ENCODE measurements at places on chromosomes 11 and 22.

DNA sequence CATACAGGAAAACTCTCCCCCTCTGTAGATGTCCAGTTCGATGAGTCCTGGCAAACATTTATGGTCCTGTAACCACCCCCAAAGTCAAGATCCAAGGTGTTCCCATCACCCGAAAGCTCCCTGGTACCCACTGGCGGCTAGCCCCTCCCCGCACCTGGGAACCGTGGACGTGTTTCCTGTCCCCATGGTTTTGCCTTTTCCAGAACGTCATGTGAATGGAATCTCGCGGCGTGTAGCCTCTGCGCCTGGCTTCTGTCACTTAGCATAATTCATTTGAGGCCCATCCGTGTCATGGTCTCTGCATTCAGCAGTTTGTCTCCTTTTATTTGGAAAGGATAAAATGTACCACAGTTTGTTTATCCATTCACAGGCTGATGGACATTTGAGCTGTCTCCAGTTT lies 106.3 kb downstream of the KCNQ1 start:
- no peak for DNase-seq

- peak; percentile 98 for DNase-seq
These were observed 13.5 kb upstream of the SORL1-AS1 start for GRCh38 chr11:121466063-121466794.

- DNase-seq, result no peak
These were observed 13.8 kb upstream of the KAT5 start for GRCh38 chr11:65698205-65698604.

GRCh38 chr11:110508786-110509185 lies 79.0 kb downstream of the FDX1 start:
- DNase-seq, result no peak

DNA sequence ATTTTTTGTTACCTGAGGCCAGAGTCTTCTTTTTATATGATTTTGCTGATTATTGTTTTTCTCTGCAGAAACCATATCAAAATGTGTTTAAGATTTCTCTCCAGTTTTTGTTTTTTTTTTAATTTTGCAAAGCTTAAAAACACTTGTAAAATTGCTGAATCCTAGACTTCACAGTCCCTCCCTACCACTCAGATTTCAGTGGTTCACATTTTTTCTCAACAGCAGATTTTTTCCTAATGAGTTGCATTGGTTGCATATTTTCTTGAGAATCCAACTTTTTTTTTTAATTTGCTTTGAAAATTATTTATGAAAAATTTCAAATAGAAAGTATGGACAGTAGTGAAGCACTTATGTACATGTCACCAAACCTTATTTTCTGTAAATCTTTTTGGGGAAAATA lies 5.8 kb downstream of the ARL14EP start:
- DNase-seq, result no peak

- DNase-seq, result no peak
These were observed 112.9 kb downstream of the KIF18A start for GRCh38 chr11:27995083-27995482.

- DNase-seq, result no peak
These were observed 842 bp downstream of the ARFGAP2 start for GRCh38 chr11:47175746-47176327.

DNA sequence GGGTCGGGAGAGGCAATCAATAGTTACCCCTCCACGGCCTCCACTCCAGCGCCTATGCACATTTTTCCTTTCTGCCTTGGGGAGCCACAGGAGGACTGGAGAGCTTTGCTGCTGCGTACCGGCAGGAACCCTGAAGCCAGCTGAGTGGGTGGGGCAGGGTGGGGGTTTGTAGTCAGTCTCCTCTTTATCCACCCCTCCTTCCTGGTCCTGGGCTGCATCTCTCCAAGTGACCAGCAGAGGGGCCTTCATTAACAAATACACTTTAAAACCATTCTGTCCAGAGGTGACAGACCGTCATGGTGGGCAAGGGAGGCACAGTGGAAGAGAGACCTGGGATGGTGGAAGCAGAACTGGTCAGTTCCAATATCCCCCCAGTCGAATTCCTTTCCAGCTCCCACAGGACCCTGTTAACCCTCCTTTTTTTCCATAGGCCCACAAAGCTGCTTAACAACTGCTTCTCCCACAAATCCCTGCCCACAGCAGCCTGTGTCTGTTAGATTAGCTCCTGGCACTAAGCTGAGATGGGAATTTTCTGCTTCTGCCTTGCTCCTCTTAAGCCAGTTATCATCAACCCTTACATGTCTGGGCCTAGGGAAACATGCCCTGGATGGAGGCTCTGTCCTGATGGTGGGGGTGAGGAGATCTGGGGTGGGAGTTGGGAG lies 3.9 kb upstream of the ABCG4 start:
- peak; percentile 71 for DNase-seq

DNA sequence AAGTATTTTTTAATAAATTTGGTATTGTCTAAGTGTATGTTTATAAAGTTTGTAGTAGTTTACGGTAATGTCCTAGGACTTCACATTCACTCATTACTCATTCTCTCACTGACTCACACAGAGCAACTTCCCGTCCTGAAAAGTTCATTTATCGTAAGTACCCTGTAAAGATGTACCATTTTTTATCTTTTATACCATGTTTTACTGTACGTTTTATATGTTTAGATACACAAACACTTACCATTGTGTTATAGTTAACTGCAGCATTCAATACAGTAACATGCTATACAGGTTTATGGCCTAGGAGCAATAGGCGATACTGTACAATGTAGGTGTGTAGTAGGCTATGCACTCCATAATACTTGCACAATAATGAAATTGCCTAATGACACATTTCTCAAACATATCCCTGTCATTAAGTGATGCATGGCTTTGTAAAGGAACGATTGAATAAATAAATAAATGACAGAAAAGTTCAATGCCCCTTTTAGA lies 12.5 kb upstream of the CARD18 start:
- DNase-seq, result no peak

GRCh38 chr11:117044287-117045035 lies 53.8 kb downstream of the SIK3 start:
- DNase-seq, result no peak

DNA sequence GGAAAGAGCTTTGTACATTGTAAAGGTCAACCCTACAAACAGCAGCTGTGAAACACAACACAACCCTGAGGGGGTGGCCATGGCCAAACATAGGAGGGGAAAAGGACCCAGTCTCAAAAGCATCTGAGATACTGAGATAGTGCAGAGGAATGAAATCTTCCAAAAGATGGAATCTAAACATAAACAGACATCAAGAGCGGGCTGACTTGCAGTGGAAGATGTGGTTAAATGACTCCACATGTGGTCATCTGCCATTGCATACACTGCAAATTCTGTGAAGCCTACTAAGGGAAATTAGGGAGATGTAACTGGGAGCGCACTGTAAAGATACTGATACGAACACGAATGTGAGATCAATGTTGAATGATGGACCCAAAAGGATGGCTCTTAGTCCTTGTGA lies 22.0 kb downstream of the BDNF start:
- DNase-seq, result no peak

DNA sequence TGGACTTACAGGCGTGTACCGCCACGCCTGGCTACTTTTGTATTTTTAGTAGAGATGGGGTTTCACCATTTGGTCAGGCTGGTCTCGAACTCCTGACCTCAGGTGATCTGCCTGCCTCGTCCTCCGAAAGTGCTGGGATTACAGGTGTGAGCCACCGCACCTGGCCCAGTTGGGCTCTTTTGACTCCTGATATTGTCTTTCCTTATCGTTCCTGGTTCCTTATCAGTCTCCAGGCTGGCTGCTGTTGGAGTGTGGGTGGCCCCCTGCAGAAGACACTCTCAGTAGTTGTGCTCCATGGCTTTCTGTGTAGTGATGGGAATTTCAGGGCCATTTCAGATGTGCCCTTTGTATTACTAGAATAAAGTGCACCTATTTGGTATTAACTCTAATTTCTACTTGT lies 55.3 kb downstream of the C22orf31 start:
- no peak for DNase-seq

GRCh38 chr11:76313271-76313670 lies 67.7 kb downstream of the THAP12 start:
- DNase-seq, result no peak

DNA sequence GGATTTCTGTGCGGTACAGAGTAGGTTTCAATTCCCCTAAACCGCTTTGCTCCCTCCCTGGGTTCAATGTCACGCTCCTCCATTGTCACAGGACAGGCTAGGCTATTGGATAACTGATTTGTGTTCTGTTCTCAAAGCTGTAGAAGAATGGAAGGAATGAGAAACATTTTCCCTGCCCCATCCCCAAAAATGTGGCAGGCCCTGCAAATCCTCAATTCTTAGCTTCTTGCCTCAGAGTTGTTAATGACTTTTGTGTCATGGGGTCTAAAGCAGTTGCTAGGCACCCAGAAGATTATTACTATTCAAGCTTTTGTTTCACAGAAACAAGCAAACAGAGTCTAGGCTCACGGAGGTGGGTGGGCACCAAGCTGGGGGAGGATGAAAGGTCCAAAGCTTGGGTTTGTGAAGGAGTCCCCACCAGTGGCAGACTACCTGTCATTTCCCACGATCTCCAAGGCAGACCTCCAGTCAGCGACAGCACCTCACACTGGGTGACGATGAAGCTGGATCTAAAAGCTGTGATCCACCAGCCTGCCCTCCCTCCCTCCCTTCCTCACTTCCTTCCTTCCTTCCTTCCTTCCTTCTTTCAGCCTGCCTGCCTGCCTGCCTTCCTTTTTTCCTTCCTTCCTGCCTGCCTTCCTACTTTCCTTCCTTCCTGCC lies 1080.2 kb downstream of the OPCML start:
- no peak for DNase-seq

- no peak for DNase-seq
These were observed 3.8 kb downstream of the PRG3 start for GRCh38 chr11:57377107-57377506.

DNA sequence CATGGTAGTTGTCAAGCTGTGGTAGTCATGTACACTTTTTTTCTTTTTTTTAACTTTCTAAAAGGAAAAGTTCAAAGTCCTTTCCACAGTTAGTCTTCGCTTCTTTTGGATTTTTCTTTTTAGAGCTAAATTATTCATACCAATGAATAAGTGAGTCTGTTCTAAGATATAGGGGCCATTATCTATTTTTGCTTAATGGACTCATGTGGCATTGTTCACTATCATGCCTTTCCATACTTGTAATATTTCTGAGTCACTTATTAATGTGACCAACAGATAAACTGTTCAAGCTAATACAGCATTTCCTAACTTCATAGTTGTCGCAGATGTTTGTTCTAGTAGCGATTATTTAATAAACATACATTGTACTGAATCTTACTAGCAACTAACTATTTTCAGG lies 8.0 kb upstream of the B3GNT6 start:
- DNase-seq, result no peak

DNA sequence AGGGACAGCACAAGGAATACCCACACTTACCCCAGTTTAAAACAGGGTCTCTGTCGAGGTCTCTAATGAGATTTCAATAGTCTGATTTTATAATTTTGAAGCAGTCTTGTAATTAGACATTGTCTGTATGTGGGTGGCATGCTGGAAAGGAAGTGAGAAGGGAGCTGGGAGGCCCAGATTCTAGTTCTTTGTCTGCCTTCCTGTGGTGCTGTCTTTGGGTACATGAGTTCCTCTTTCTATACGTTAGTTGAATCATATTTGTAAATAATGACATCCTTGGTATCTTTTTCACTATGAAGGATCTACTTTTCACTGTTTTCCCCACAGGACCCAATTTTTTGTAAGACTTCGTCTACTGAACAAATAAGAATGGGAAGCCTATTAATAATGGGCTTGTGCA lies 42.0 kb upstream of the TENM4 start:
- DNase-seq, result no peak

DNA sequence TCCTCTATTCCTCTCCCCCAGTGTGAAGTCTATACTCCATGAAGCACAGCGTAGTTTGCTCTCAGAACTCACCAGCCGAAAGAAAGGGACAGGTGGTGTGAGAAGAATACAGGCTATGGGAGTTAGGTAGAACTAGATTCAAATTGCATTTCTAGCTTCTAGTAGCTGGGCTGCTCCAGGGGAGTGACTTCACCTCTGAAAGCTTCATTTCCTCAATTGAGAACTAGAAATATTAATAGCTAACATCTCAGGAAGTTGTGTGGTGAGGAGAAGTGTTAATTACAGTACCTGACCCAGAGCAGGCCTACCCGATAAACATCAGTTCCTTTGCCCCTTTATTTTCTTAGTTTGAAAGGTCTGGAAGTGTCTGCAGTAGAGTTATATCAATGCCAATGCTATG lies 484.7 kb upstream of the TENM4 start:
- no peak for DNase-seq

DNA sequence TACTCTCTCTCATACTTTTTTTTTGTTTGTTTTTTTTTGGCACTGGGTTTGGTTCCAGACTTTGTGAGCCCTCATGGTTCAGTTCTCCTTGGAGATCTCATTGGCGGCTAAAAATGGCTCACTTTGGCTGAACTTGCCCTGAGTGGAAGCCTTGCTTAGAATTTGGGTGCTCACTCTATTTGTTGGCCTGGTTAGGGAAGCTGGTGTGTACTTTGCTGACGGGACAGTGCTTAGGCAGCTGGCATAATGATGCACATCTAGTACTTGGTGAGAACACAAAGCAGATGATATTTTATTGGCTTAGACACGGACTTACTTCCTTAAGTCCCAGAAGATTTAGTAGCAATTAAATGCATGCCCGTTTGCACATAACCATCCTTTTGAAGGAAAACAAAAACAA lies 66.5 kb upstream of the GRAMD1B start:
- DNase-seq, result peak; percentile 65

DNA sequence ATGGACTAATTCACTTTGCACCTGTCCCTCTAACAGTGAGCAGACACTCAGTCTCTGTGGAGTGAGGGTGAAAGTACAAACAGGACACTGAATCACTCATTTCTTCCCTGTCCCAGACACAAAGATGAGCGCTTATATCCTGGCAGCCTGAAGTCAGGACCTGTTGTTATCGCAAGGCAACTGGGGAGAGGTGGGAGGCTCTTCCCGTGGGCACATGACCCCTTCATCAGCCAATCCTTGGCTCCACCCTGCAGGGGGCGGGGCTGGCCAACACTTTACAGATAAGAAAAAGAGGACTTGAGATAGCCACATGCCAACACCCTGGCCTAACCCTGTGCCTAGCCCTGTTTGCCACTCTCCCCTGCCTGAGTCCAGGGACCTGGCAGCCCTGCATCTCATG lies 29.5 kb upstream of the TESMIN start:
- no peak for DNase-seq

GRCh38 chr11:116122697-116123472 lies 618.7 kb upstream of the CADM1 start:
- peak; percentile 16 for DNase-seq

- no peak for DNase-seq
These were observed 767.3 kb downstream of the FAM181B start for GRCh38 chr11:81966340-81966739.

- DNase-seq, result no peak
These were observed 61.8 kb downstream of the BID start for GRCh38 chr22:17712441-17712840.
